Left renal pelvis (tissue), 4 donors: ENCODE measurements at places on chromosomes 5 and 9. TPM values are rescaled to one million over a fixed set of nuclear protein-coding genes. Genes with fewer than 3 reads are reported as not detected.

Gene LHX3
- polyA plus RNA-seq, result not detected

Gene ZNF883
- 9.1 TPM for polyA plus RNA-seq

Gene NKD2
- 13.5 TPM for polyA plus RNA-seq

Gene FAM120AOS
- 58.8 TPM for polyA plus RNA-seq

- no peak for DNase-seq
Observed at GRCh38 chr5:32542216-32543059, 42.9 kb upstream of the SUB1 start.

DNA sequence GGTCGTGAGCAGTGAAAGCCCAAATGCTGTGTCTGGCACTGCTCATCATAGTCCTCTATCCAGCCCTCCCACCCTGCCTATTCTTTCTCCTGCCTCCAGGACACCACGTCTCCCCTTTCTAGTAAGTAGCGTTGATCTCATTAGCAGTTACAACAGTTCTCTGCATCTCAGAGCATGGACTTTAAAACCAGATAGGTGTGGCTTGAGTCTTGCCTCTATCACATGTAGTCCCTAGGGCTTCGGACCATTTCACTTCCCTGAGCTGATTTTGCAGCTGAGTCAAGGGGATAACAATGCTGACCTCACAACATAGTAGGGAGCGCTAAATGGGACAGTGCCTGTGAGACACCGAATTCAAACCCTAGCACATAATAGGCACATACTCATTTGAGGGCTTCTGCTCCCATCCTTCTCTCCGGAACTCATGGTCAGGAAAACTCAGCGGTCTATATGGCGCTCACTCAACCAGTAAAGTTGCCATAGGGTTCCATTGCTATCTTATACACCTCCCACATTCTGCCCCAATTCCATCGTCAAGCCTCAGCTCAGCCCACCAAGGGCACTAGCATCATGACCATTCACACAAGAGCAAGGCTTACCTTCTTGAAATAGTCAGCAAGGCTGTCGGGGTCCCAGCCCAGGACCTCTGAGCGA lies 515 bp downstream of the LCP2 start:
- DNase-seq, result no peak

DNA sequence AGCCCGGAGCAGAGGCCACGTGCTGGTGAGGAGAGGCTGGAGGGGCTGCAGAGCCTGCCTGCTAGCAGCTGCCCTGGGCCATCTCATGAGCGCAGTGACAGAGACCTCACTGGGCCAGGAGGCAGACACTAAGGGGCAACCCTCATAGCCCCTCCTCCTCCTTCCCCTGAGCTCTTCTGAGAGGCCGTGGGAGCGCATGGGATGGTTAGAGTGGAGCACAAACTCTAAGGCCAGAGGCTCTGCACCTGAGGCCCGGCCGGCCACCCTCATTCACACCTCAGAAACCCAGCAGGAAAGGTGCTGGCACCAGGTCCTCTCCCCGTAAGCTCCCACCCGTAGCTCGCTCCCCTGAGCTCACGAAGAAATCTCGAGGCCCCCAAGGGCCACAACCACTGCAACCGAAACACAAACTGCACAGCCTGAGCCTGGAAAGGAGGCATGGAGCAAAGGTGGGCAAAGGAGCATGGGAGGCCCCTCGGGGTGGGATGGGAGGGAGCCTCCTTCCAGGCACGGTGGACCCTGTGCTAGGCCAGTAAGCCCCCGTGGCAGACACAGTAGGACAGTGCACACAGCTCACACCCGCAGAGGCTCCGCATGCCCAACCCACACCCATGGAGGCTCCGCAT lies 17.7 kb downstream of the CAMSAP1 start:
- DNase-seq, result no peak

DNA sequence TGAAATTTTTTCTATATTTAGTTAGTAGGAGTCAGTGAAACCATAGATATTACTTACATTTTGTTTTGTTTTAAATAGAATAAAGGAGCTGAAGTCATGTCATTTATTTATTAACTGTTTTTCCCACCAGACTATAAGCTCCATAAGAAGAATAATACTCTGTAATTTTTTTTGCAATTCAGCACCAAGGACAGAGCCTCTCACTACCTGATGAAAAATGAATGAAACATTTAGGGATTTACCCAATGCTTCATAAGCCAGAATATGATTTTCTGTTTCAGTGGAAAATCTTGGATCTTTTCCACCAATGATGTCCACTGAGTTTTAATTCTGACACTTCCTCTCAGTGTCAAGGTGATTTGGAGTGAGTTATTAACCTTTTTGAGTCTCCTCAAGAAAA lies 624.9 kb upstream of the GRAMD2B start:
- peak; percentile 28 for DNase-seq

- no peak for DNase-seq
Observed at GRCh38 chr5:89996335-89996734, 413.2 kb downstream of the CETN3 start.

GRCh38 chr5:141701360-141702119 lies 19.5 kb upstream of the ARAP3 start:
- no peak for DNase-seq

GRCh38 chr5:14557791-14558415 lies 23.7 kb upstream of the OTULINL start:
- no peak for DNase-seq
